ENCODE measurements at places on chromosomes 16 and 17.

DNA sequence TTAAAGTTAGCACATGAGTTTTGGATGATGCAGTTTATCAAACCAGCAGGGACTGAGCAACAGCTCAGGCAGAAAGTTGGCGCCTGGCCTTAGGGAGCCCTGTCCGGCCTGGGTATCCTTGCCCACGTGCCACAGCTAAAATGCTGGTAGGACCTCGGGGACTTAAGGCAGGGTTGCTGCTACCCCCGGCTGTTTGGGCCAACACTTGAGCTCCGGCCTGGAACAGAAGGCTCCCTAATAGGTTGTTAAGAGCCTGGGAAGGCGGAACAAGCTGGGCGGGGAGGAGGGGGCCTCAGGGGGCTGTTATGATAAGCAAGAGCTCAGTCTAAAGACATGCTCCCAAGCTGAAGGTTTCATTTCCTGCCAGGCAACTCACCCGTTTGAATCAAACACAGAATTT, 39.7 kb downstream of the CUEDC1 start:
- no peak for DNase-seq

DNA sequence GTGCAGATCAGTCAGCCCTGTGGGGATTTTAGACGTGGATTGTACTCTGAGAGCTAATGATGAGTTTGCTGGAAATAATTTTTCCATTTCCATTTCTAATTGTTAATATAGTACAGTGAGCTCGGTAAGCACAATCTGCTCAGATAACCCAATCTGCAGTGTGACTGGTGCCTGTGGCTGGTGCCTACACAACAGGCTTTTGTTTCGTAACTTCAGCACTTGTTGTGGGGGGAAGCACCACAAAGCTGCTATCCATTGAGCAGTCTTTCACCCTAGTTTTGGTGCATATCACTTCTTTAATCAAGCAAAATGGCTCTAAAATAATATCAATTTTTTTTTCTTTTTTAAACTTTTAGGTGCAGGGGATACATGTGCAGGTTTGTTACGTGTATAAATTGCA, 534.9 kb upstream of the HSBP1 start:
- DNase-seq = no peak

DNA sequence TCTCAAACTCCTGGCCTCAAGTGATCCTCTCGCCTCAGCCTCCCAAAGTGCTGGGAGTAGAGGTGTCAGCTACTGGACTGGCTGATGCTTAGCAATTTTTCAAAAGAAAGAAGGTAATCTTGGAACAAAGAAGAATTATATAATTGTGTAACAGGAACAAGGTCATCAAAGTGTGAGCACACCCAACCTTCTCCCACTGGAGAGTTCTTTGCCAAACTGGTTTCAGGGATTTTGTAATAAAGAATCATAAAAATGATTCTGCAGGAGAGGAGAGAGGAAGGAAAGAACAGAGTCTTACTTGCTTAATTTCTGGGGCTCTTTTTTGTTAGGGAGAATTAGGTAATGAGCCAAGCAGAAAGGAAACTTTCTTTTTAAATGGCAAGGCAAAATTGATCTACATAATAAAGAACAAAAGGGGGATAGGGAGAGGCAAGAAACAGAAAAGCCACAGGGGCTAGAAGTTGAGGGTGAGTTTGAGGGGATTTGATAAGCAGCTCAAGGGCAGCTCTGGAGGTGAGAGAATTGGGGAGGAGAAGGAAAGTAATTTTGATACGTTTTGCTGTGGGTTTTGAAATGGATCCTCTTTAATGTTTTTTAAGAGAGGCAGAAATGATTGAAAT, 21.3 kb downstream of the CHD9NB start:
- DNase-seq = no peak

- DNase-seq = peak; percentile 80
Observed at GRCh38 chr16:87851141-87851587, 18.1 kb downstream of the SLC7A5 start.

GRCh38 chr17:56679115-56679776, 85.7 kb downstream of the NOG start:
- no peak for DNase-seq

GRCh38 chr16:48194828-48195556, 39.2 kb upstream of the ABCC12 start:
- DNase-seq = no peak

DNA sequence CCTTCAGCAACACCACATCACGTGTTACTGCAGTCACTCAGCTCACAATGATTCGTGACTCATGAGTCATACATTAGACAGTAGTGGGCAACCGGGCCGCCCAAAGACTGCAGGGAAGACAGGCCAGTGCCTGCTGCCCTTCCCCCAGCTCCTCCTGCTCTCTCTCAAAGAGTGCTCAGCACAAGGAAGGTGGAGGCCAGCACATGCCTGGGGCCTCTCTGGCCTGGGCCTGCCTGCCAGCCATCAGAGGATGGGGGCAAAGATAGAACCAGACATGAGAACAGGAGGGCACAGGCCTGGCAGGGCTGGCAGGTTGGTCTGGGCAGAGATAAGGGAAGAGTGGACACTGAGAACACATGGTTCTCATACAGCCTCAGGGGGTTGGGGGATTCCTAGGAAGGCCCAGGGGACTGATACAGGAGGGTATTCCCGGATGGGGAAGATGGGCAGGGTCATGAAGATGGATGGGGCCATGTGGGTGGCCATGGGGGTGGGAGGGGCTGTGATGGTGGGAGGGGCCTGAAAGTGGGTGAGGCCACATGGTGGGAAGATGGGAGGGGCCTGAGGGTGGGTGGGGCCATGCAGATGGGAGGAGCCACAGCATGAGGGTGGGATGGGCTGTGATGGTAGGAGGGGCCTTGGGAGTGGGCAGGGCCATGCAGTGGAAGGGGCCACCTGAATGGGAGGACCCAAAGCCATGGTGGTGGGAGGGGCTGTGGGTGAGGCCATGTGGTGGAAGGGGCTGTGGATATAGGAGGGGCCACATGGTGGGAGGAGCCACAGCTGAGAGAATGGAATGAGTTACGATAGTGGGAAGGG, 29.0 kb downstream of the KATNB1 start:
- peak; percentile 55 for DNase-seq

DNA sequence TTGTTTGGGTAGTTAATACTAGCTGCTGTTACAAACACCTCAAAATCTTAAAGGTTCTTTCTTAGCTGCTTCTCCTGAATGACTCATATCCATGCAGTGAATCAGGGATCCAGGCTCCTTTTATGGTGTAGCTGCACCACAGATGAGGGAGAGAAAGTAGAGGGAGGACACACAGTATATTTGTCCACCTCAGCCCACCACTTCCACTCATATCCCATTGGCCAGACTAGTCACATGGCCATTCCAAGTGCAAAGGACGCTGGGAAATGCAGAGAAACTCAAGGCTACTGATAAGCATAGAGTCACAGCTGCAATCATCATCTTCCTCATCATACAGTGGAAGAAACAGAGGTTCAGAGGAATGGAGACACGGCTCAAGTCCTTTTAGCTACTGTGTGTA, 63.8 kb downstream of the GSG1L start:
- no peak for DNase-seq

DNA sequence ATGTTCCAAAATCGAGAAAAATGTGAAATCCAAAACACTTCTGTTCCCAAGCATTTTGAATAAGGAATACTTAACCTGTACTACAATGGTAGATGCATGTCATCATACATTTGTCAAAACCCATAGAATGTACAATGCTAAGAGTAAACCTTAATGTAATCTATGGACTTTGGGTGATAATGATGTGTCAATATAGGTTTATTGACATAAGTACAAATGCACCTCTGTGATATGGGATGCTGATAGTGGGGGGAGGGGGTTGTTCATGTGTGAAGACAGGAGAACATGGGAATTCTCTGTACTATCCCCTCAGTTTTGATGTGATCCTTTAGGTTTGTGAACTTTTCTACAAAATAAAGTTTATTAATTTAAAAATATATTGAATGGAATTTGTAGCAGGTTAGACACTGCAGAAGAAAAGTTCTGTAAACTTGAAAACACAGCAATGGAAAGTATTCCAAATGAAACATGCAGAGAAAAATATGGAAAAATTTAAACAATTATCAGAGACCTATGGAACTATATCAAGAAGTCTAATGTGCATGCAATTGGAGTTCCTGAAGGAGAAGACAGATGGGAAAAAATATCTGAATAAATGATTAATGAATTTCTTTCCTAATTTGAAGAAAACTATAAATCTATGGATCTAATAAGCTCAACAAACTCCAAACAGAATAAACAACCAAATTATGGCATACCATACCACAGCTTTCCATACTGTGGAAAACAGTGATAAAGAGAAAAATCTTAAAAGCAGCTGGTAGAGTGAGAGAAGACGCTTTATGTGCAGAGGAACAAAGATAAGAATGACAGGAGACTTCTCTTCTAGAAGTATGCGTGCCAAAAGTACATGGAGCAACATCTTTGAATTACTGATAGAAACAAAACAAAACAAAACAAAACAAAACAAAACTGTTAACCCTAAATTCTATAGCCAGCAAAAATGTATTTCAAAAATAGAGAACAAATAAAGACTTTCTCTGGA, 34.7 kb upstream of the MSI2 start:
- no peak for DNase-seq

GRCh38 chr16:23141959-23142740, 7.1 kb downstream of the USP31 start:
- DNase-seq = no peak

DNA sequence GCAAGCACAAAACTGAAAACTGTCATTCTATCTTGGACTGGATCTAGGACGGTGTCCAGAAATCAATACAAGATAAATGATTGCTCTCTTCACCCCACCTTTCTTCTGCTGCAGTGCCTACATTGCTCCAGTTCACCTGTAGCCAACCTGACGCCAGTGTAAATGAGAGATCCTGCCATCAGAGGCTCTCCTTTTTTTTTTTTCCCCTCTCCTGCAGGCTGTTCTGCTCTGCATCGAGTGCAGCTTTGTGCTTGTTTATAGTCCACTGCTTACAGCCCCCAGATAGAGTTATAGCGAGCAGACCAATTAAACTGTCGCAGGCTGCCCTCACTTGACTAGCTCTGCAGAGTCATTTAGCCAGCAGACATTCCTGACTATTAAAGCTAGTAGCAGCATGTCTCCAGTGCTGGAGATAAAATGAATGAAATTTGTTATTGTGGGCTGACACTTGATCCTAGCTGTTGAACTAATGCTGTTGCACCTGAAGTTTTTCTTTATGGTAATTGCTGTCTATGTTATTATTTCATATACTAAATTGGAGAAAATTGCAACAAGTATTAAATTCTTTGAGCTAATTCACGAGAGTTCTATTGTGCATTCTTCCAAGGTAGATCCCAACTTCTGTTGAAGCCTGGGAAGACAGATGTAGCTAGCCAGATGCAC, 257.1 kb downstream of the FTO start:
- DNase-seq = no peak

DNA sequence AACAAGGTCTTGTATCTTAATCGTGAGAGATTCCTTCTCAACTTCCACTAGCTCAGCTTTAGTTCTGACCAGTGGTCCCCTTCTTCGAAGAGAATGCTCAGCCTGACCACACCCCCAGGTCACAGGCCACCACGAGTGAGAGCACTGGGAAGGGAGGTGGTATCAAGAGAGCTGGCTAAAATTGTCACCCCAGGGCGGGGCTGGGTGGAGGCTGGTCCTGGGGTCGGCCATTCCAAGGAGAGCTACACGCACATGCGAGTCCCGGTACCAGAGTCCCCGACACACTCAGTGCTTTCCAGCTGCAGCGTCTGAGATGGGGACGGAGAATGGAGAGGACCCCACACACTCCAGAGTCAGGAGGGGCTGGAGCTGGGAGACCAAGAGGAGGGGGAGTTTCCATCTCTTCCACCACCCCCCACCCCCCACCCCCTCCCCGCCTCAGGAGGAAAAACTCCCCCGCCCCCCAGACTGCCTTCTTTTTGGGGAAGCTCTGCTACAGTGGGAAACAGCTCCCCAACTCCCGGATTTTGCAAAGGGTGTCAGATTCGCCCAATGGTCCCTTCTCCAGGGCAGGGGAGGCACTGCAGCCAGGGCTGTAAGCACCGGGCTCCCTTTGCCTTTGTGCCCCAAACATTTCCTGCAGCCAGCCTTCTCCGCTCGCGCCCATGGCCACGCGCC, 1.6 kb downstream of the C1QL1 start:
- DNase-seq = no peak

GRCh38 chr16:4767872-4768548, 1.0 kb upstream of the ZNF500 start:
- DNase-seq = peak; percentile 66

DNA sequence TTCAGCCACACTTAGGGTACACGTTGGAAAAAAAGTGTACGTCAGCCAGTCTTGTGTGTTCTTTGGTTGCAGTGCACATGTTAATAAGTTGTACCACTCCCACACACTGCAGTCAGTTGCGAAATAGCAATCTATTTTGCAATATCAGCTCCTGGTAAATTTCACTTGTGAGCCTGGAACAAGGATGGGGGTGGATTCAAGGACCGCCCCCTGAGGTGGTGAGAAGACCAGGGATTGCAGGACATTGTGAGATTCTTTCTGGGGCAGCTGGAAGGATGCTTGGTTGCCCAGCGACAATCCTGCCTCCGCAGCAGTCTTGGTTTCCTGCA, 78.6 kb upstream of the ZFHX3 start:
- peak; percentile 65 for DNase-seq

DNA sequence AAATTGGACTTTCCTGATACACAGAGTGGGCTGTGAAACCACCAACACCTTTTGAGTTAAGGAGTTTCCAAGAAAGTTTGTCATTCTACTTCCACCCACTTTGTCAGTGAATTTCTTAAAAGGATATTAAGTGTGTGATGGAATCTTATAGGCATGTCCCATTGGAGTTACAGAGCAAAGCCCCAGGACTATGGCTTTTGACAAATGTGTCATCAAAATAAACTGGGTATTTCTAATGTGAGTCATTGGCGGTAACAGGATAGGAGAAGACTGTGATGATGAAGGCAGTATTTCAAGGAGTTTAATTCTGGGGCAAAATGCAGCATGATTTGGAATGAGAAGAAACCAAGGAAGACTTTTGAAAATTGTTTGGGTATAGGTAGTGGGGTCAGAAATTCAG, 1013.8 kb upstream of the EEF2KMT start:
- DNase-seq = no peak

GRCh38 chr17:82299452-82299851, 18.0 kb downstream of the CD7 start:
- DNase-seq = no peak

- no peak for DNase-seq
Observed at GRCh38 chr16:53510704-53511070, 7.7 kb upstream of the AKTIP start.

DNA sequence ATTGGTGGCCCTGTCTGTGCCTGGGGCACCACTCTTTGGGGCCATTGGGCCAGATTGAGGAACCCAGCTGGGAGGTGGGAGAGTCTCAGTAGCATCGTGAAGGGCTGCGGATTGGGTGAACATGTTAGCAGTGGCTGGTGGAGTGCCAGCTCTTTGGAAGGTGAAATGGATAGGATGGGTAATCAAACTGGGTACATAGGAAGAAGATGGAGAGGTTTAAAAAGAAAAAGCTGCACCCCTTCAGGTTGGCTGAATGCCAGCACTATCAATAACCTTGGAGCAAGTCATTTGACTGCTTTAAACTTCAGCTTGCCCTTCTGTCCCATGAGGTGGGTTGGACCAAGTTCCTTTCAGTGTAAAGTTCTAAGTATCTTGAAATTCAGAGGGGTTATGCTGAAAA, 95.0 kb downstream of the RPTOR start:
- no peak for DNase-seq

Data from trophoblast cell (in vitro differentiated cells and primary cell).